ENCODE measurements at places on chromosomes 11 and 22. TPM values are rescaled to one million over a fixed set of nuclear protein-coding genes. Genes with fewer than 3 reads are reported as not detected.
A peak's percentile ranks its signal among the peaks of the same experiment; 100 is the strongest.

- no peak for DNase-seq
These were observed 1060.0 kb downstream of the TBC1D22A start for GRCh38 chr22:47822422-47822821.

- DNase-seq = peak; percentile 89
These were observed 6.8 kb downstream of the SLN start for GRCh38 chr11:107705027-107705426.

DNA sequence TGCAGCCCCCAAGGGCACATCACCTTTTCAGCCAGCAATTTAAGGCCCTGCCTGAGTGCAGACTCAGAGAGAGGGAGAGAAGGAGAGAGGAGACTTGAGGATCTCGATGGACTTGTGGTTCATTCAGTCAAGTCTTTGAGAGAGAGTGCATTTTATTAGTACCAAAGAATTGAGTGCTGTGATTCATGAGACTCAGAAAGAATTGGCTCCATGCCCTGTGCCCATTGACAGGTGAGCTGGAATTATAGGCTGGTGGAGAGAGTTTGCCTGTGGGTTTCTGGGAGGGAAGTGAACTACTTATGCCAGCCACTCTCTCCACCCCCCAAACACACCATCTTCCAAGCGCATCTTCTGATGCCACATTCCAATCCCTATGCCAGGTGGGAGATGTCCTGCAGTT, 236.8 kb downstream of the MN1 start:
- no peak for DNase-seq

DNA sequence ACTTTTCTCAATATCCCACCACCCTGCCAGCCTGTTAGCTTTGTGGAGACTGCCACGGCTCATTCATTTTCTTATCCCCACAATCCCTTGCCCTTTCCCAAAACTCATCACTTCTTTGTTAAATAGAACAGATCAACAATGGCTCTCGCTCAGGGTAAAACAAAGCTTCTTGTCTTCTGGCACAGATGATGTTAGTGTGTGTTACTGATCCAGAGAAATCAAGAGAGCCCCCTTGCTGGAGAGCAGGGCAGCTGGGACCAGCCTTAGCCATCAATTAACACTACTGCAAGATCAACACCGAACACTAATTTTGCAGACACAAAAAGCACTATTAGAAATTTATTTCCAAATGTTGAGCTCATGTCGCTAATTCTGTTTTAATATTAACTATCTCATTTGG, 420.9 kb downstream of the TENM4 start:
- no peak for DNase-seq

GRCh38 chr11:72111300-72112142, 974 bp downstream of the ANAPC15 start:
- DNase-seq = no peak

- peak; percentile 30 for DNase-seq
These were observed 631 bp upstream of the C22orf39 start for GRCh38 chr22:19448076-19448607.

DNA sequence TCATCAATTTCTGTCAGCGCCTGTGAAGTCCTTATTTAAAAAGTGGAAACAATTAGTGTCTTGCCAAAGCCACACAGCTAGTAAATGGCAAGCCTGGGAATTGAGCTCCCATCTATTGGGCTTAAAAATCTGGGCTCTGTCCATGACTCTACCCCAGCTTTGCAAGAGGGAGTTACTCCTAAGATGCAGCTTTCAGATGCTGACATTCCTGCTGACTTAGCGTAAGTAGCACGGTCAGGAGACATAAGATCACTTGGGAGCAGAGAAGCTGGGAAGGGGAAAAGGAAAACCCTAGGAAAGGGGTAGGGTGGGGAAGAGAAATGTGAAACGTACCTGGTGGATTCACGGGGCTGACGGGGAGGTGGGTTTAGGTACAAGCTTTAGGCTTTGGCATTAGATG, 36.0 kb upstream of the OR4B1 start:
- DNase-seq = no peak

DNA sequence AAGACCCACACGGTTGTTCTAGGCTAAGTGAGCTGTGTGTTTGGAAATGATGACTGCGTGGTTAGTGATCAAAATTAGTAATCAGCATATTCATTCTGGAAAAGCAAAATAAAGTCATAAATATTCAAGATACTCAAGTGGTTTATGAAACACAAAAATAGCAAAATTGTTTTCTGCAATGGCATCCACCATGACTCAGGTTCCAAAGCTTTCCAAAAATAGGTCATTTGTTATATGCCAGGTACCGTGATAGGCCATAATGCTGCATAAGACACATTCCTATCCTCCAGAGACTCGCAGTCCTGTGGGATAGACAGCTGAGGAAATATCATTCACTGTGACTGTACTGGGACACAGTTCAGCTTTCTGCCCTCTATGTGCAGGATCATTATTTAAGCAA, 2.4 kb upstream of the ATL3 start:
- DNase-seq = no peak

- DNase-seq = peak; percentile 47
These were observed 827 bp upstream of the MUC2 start for GRCh38 chr11:1073851-1074243.

GRCh38 chr11:94199136-94200130, 70.8 kb downstream of the PANX1 start:
- DNase-seq = peak; percentile 13

DNA sequence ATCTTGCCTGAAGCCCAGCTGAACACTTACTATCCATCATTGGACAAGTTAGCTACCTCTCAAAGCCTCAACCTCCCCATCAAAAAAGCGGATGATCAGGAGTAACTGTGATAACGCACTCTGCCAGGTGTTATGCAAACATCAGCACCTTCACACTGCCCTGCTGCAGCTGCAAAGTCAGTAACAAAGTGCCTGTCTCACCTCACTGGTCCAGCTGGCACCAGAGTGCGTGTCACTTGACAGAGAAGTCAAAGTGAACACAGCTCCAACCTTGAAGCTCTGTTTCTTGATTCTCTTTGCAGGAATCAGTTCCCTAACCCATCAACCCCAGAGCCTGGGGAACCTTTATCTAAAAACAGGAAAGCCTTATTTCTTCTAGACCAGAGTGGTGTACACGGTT, 413.6 kb downstream of the CTTN start:
- no peak for DNase-seq

DNA sequence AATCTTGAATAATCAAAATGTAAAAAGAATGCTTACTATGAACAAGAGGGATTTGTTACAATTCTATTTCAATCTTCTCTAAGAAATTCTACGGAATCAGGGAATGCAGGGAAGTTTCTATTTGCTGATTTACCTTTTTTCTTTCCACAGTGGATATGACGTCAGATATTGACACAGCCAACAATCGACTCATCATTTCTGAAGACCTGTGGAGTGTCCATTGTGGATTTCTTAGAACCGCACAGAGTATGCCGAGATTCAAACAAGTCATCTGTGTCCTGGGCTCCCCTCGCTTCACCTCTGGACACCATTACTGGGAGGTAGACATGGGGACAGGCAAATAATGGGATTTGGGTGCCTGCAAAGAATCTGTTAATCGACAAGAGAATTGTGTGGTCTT, 4.1 kb upstream of the RFPL1 start:
- no peak for DNase-seq

DNA sequence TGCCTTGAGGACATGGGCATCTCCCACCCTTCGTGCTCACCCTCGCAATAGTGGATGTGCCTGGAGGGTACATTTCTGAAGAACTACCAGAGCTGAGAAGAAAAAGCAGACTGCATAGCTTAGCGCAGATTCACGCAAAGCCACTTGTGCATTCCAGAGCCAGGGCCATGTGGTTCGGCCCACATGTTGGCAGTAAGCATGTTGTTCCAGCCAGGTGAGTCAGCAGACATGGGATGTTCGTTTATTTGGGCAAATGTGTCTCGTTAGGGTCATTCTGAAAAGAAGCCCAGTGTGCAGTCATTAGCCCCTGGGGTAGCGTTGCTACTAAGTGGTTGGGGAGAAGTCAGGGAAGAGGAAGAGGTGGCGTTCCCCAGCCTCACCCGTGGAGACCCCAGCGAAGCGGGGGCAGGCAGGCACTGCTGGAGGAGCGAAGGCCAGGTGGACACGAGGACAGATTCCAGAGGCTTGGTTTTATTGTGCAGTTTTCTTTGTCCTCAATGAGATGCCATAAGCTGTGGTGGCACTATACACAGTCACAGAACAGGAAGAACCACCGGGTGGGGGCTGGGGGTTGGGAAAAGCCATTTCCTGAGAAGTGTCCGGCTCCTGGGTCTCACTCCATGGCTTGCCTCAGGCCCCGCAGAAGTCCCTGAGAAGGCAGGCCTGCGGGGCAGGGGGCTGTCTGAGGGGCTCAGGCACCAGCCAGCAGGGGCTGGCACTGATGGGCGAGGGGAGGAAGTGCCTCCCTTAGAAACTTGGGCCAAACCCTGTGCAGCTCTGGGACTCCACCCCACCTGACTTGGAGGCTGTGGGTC, 5.0 kb downstream of the THY1 start:
- peak; percentile 97 for DNase-seq

- DNase-seq = peak; percentile 69
These were observed at the start of gene EHBP1L1 for GRCh38 chr11:65575568-65576231. EHBP1L1 (plus strand) TSS chr11:65576053; CDS start chr11:65576303, 250 bp downstream.

GRCh38 chr11:112537846-112538330, 277.2 kb upstream of the PLET1 start:
- no peak for DNase-seq

- DNase-seq = peak; percentile 36
These were observed 1.3 kb downstream of the TCN1 start for GRCh38 chr11:59865031-59865430.

- no peak for DNase-seq
These were observed 25.9 kb downstream of the ALG12 start for GRCh38 chr22:49892226-49892899.

DNA sequence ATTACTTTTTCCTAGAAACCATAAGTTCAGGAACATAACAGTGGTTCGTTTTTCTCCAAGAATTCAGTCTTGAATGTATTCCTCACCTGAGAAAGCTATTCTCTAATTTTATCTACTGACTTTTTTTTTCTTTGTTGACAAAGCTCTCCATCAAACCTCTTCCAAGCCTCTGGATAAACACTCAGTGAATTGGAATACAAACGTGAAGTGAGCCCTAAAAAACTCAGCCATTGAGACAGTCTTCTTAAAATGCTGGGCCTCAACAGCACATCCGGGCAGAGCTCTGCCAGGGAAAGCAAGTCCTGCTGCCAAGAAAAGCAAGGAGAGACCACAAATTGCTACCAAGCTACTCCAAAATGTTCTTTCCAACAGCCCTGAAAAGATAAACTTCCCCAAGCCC, 7.7 kb upstream of the SLC1A2 start:
- DNase-seq = peak; percentile 40

- no peak for DNase-seq
These were observed 117.5 kb upstream of the ALX4 start for GRCh38 chr11:44427432-44427831.

DNA sequence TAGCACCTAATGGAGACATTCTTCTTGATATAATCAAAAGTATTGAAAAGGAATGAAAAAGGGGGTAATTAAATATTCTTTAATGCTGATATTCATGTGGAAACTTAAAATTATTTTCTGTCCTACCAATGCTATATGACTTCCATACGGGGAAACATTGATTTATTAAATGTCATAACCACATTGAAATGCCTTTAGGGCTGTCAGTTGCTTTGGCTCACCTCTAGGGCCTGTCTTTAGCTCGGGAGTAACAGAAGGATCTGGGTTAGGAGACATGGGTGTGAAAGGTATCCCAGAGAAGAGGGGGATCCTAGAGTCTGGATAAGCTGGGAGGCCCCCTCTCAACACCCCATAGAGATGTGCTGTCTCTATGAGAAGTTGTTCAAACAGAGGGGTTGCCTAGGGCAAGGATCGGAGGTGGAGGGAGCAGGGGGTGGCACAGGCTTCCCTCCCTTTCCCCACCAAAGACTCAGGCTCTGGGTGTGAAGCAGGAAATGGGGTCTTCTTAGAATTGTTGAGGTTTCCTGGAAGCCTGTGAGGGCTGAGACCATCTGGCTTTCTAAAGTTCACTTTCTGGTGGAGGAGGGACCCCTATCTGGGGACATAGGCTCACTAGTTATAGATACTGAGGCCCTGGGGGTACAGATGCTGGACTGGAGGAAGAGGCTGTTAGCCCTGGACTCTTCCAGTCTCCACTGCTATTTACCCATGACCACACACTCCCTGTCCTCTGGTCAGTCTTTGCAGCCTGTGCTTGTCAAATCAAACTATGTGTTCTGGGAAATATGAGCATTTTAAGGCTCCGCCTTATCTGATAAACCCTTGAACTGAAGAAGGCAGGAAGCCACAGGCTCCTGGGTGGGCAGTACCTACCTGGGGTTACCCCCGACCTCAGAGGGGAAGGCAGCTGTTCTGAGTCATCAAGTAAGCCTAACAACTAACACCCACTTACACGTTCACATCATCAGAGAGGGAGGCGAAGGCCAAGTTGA, 55.8 kb upstream of the RRAS2 start:
- peak; percentile 70 for DNase-seq

LYVE1 gene
- total RNA-seq = not detected

OR8D4 gene
- not detected for total RNA-seq

OR6T1 gene
- not detected for total RNA-seq

MMP27 gene
- not detected for total RNA-seq

CCDC89 gene
- total RNA-seq = not detected

KRTAP5-10 gene
- not detected for total RNA-seq

BAIAP2L2 gene
- 9.7 TPM for total RNA-seq

RIMBP3C gene
- total RNA-seq = 0.20 TPM

GPHA2 gene
- not detected for total RNA-seq

CHST1 gene
- total RNA-seq = 0.36 TPM

SULT4A1 gene
- total RNA-seq = not detected
